ENCODE measurements at places on chromosomes 2 and 18.

DNA sequence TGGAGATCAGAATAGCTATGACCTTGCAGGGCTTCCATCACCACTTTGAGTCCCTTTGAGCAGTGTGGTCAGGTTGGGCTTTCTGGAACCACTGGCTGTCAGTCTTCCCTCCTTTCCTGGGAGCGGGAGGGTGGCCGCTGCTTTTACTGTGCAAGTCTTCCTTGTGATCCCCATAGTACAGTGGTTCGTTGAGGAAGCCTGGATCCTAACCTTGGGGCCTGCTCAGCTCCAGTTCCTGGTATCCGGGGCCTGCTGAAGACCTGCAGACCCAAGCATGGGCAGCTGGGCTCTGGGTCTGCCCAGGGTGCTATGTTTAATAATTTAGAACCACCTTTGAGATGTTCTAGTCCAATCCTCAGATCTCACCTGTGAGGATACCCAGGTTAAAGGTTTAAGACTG, 104.2 kb downstream of the CLIP4 start:
- DNase-seq, result no peak

GRCh38 chr2:133080822-133081221, 410.8 kb upstream of the LYPD1 start:
- DNase-seq, result no peak

- DNase-seq, result no peak
These were observed 14.2 kb downstream of the NIFK start for GRCh38 chr2:121722479-121722878.

DNA sequence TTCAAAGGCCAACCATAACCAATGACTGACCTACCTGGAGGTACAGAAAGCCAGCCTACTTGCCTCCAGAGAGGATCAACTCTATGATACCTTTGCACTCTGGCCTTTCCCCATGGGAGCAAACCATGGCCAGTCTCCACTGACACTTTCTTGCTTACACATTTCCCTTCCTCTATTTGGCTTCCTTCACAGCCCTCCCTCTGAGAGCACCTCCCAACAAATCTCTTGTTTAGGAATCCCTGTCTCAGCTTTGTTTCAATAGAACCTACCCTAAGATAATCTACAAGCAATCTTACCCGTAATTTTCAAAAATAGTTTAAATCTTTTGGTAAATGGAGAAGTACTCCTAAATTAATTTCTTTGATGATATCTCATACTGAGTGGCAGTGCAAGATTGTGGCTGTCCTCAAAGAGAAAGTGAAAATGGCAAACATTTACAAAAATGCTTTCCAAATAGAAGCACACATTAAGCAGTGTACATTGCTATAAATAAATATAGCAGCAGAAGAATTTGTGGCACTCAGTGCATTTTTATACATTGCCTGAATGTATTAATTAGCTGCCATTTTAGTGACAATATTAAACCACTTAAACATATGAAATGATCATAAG, 140.6 kb downstream of the CCDC148 start:
- no peak for DNase-seq

- DNase-seq, result no peak
These were observed 57.9 kb downstream of the TNS1 start for GRCh38 chr2:217944923-217945322.

DNA sequence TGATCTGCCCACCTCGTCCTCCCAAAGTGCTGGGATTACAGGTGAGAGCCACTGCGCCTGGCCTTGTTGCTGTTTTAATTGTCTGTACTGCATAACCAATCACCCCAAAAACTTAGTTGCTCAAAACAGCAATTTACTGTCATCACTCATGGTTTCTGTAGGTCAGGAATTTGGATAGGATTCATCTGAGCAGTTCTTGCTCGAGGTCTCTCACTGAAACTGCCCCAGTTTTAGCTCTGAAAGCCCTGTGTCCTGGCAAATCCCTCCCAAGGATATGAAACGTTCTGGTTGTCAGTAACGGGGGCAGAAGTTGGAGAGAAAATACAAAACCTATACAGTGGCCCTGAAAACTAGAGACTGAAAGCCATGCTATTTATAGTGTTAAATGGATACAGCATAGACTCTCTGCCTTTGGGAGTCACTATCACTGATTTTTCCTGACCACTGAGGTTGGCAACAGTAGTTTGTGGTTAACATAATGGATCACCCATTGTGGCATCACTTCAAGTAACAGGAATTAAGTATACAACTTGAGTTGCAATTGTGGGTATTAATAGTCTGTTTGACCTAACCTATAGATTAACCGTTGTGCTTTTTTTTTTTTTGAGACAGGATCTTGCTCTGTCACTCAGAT, 27.2 kb upstream of the ERICH2 start:
- no peak for DNase-seq
